ENCODE measurements at places on chromosomes 7 and 10.

GRCh38 chr10:78991187-78991586, 77.6 kb upstream of the ZMIZ1 start:
- DNase-seq = no peak

DNA sequence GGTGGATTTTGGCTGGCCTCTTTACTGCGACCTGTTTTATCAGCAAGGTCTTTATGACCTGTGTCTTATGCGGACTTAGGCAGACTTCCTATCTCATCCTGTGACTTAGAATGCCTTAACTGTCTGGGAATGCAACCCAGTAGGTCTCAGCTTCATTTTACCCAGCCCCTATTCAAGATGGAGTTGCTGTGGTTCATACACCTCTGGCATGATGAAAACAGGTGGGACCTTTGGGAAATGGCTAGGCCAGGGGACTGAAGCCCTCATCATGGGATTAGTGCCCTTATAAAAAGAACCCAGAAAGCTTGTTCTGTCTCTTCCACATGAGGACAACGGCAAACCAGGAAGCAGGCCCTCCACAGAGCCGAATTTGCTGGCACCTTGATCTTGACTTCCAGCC, 172.1 kb upstream of the MYO3A start:
- no peak for DNase-seq

- no peak for DNase-seq
Measured at GRCh38 chr7:144908324-144908723, 72.5 kb upstream of the TPK1 start.

DNA sequence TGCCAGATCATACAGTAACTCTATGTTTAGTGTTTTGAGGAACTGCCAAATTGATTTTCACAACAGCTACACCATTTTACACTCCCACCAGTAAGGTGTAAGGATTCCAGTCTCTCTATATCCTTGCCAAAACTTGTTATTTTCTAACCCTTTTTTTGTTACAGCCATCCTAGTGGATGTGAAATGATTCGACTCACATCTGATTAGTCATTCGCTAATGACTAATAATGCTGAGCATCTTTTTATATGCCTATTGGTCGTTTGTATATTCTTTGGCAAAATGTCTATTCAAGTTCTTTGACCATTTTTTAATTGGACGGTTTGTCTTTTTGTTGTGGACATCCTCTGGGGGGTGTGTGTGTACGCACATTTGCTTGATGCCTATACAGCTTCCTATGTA, 142.8 kb downstream of the DGKB start:
- DNase-seq = no peak

GRCh38 chr10:78211561-78212051, 177.9 kb downstream of the RPS24 start:
- DNase-seq = no peak

GRCh38 chr10:58467931-58468635, 44.6 kb upstream of the BICC1 start:
- DNase-seq = no peak

DNA sequence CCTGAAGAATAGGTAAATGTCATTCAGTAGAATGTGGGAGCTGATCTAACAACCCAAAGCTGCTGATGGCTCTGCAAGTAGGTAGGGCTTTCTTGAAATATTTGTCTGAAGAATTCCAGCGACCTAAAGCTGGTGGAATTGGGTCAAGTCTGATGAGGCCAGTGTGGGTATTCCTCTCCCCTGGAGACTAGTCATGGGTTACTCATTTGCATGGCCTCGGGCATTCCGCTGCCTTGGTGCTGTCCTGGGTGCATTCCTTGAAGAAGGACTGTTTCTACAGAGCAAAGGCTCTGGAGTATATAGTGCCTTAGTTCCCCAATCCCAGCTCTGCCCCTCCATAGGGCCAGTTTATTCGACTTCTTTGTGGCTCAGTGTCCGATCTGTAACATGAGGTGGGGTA, 19.2 kb downstream of the PDK4 start:
- DNase-seq = no peak

Data from stimulated activated CD4-positive, alpha-beta T cell treated with anti-CD3 and anti-CD28 coated beads, TNF-alpha, amount 100 ng/mL, for 1 hour (primary cell).